ENCODE measurements at places on chromosomes 2 and 18.
A peak's percentile ranks its signal among the peaks of the same experiment; 100 is the strongest.

DNA sequence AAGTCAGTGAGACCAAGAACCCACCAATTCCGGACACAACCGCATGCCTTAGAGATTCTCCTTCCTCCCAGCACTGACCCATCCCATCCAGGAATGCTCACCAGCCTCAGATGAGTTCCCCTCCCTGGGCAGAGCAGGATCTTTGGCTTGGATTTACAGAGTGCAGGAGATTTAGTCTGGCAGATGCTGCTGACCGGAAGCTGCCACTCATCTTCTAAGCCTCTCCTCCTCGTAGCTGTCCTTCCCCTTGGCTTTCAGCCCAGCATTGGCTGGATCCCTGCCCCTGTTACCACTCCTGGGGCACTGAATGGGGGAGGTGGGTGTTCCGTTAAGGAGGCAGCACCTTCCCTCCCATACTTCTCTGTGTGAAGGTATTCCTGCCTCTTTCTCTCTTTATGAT is 53.2 kb downstream of the VWA3B start:
- DNase-seq = no peak

GRCh38 chr18:59352250-59352855 is 6.7 kb downstream of the LMAN1 start:
- DNase-seq = peak; percentile 49

DNA sequence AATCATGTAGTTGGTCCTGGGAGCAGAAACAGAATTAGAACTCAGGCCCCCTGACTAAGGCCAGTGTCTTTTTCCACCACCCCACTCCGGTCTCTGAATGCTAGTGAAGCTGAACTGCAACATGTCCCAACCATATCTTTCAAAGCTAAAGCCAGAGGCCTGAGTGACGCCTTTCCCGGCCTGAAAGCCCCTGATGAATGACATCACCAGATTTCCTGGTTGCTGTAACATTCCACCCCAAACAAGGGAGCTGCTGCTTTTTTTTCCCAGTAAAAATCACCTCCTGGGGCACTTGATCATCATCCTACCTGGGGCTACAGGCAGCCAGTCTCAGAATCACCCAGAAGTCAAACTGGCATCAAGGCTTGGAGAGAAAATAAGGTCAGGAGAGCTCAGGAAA is 162.7 kb downstream of the ARL4C start:
- no peak for DNase-seq

- no peak for DNase-seq
Measured at GRCh38 chr2:121803503-121803902, 48.1 kb downstream of the TSN start.

GRCh38 chr2:8682719-8683667 is 1.1 kb downstream of the ID2 start:
- peak; percentile 45 for DNase-seq

DNA sequence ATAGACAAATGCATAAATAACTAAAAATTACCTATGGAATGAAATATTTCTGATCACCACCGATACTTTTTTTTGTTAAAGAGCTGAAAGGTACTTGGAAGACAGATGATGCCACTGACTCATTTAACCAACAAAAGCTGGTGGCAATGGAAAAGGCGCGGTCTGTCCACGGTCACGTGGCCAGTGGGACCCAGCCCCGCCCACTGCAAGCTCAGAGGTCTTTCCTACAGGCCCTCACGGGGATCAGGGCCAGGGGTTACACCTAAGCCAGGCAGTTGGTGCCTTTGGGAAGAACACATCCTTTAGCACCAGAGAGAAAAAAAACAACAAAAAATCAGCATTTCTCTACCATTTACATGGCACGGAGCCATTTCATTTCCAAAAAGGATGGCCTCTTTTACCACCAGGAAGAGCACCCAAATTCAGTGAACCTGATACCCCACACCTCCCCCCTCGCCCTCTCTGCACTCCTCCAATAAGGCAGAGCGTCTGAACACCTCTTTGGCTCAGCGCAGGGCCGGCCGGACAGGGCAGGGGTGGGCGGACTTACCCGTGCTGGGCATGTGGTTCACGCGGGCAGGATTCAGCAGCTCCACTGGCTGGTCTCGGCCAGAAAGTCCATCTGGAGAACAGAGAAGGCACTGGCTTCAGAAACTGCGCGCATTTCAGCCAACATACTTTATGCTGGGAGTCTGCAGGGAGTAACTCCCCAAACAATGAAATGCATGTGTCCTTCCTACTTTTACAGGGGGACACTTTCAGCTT is 164.6 kb downstream of the HDAC4 start:
- DNase-seq = peak; percentile 42

GRCh38 chr18:50662177-50662576 is 102.3 kb downstream of the MAPK4 start:
- peak; percentile 47 for DNase-seq

GRCh38 chr2:130963196-130963848 is 126.6 kb downstream of the ARHGEF4 start:
- no peak for DNase-seq
